ENCODE measurements at places on chromosomes 13 and 19.

DNA sequence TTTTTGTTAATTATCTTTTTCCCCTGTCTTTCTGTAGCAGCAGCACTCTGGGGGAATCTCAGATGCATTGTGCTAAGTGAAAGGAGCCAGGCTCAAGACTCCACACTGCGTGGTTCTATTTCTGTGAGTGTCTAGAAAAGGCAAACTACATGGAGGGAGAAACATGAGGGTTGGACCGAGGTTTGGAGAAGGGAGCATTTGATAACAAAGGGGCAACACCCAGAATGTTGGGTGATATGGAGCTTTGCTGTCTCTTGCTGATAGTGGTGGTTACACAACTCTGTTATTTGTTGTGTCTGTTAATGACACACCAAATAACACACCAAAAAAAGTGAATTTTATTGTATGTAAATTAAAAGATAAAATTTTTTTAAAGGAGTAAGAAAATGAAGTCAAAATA lies 107.8 kb downstream of the COL4A2 start:
- DNase-seq, result no peak

- DNase-seq, result no peak
Observed at GRCh38 chr13:106393776-106394175, 141.7 kb downstream of the EFNB2 start.

- DNase-seq, result no peak
Observed at GRCh38 chr19:16897856-16898161, 9.0 kb downstream of the F2RL3 start.

DNA sequence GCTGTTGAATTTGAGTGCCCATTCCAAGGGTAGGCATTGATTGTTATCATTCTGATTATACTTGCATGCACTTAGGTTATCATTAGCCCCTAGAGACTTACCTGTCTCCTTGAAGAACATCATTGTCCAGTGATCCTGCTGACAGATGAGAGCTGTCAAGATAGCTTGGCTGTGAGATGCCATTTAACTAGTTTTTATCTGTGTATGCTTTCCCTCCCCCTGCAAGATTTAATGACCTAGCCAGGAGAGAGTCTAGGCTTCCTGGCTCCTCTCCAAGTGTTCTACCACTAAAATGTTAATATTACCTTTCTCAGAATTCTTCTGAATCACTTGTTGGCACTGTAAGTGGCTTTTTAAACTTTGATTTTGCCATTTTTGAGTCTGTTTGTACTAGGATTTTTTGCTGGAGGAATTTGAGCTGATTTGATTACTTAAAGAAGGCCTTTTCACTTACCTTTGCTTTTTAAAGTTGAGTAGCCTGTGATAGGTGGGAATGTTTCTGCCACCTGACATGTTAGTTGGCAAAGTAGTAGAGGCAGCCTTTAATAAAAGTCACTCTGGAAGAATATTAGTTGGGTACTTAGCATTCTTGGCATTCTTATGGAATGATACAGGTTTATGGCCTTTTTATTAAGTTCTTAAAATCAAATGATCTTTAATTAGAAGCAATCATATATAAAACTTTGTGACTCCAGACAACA lies 41.1 kb downstream of the ARHGAP35 start:
- DNase-seq, result no peak

- no peak for DNase-seq
Observed at GRCh38 chr13:39185326-39185725, 147.1 kb downstream of the NHLRC3 start.

- no peak for DNase-seq
Observed at GRCh38 chr19:14337510-14337909, 43.7 kb upstream of the ADGRE5 start.

All from activated CD8-positive, alpha-beta memory T cell treated with anti-CD3 and anti-CD28 coated beads for 4 hours (primary cell).